Vein endothelial cell (primary cell): ENCODE measurements at places on chromosomes 3 and 15. TPM values are rescaled to one million over a fixed set of nuclear protein-coding genes. Genes with fewer than 3 reads are reported as not detected.

Gene GMPS
- 41.5 and 67.5 TPM in 2 replicates for total RNA-seq

Gene CD276
- total RNA-seq = 81.1 and 95.7 TPM in 2 replicates

Gene SGO1
- 4.6 and 7.1 TPM in 2 replicates for total RNA-seq

Gene LIPH
- not detected in 2 replicates for total RNA-seq

Gene IL17RD
- total RNA-seq = 0.96 and 0.98 TPM in 2 replicates

Gene STRIT1
- not detected in 2 replicates for total RNA-seq

Gene SMAD6
- 15.3 and 24.2 TPM in 2 replicates for total RNA-seq

Gene SLC15A2
- total RNA-seq = under 0.01 and 0.33 TPM in 2 replicates

Gene SPATA16
- total RNA-seq = not detected in 2 replicates

Gene GOLGA6B
- total RNA-seq = not detected in 2 replicates
